ENCODE measurements at places on chromosomes 1 and 21.
A peak's percentile ranks its signal among the peaks of the same experiment; 100 is the strongest.

DNA sequence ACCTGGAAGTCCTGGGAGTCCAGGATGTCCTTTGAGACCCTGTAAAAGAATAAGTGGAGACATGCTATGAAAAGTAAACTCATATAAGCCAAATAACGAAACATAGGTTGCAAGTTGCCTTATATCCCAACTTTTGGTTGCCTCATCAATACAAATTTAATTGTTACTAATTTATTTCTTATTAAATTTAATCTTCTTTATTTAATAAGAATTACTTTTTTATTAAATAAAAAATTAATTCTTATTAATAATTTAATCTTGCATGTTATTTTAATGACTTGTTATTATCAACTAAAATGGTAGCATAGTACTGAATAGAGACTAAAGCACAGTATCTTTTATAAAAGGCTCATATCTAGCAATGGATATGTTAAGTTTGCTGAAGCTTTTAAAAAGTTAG is 92.9 kb downstream of the COL24A1 start:
- no peak for DNase-seq

- peak; percentile 73 for DNase-seq
Observed at GRCh38 chr1:205003358-205004131, 39.5 kb upstream of the CNTN2 start.

DNA sequence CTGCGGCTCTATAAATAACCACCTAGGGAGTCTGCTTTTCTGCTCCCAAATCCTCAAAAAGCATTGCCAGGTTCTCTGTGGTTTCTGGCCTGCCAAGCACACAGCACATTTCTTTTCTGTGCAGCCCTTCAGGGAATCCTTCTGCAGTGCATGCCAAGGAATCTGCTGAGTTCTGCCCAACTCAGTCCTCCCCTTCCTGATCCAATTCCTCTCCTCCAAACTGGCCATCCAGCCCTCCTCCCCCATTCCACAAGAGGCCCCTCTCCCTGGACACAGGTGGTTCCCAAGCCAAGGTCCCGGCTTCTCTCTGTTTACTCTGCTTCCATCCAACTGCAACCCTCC is 61.8 kb downstream of the HIVEP3 start:
- no peak for DNase-seq

GRCh38 chr1:12386130-12386529 is 156.3 kb downstream of the VPS13D start:
- DNase-seq: no peak

DNA sequence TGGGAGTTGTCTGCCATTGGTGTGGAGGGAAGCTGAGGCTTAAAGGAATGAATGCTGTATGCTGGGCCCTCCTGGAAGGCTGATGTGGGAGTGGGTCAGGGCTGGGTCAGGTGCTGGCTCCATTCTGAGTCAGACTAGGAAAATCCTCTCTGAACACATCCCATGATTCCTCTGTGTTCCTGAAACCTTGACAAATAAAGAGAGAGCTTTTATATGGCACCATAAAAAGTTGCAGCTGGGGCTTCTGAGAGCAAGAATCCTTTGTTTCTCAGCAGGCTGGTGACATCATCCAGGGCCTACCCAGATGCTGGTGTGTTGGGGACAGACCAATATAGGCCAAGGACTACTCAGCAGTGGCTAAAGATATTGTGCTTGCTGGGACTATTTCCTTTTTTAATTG is 27.8 kb upstream of the NFASC start:
- DNase-seq: peak; percentile 12

- DNase-seq: no peak
Observed at GRCh38 chr1:111690306-111690617, 48.9 kb downstream of the INKA2 start.

- DNase-seq: no peak
Observed at GRCh38 chr1:90973897-90974798, 47.7 kb downstream of the ZNF644 start.

DNA sequence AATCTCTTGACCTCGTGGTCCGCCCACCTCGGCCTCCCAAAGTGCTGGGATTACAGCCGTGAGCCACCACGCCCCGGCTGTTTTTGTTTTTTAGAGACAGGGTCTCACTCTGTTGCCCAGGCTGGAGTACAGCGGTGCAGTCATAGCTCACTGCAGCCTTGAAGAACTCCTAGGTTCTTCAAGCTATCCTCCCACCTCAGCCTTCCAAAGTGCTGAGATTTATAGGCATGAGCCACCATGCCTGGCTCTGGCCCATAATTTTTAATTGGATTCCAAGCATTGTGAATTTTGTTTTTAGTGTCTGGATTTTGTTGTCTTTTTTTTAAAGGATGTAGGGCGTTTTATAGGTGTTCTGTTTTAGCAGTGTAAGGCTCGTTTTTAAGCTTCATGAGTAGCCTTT is 28.6 kb upstream of the TXLNA start:
- no peak for DNase-seq

DNA sequence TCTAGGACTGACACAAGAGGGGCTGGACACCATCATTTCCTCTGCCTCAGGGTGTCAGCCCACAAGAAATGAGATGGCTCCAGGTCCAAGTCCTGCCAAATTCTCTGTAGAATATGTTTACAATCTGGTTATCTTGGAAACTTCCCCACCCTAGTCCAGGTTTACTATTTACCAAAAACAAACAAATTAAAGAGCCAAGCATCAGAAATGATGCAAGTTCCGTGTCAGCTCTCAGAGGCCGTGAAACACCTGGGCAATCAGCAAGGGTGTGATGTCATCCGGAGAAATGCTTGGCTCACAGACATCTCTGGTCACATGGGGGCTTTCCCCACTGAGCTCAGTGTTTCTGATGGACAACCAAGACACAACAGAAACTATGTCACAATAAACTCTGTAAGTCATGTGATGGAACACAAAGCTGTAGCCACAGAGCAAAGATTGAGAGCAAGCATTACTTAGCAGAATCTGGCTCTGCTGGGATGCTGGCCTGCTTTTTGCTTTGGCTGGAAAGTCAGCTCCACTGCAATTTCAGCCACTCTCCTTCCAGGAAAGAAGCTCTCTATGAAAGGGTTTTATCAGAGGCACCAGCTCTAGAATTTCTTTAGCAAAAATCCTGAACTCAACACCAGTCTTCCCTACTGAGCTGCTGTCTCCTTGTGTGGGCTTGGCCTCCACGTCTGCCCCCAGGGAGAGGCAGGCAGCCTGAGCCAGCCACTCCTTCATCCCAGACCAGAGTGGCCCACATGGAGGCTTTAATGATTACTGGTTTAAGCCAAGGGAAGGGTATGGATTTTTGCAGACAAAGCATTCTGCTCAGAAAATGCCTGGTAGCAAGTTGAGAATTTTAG is 55.9 kb downstream of the NENF start:
- DNase-seq: no peak

DNA sequence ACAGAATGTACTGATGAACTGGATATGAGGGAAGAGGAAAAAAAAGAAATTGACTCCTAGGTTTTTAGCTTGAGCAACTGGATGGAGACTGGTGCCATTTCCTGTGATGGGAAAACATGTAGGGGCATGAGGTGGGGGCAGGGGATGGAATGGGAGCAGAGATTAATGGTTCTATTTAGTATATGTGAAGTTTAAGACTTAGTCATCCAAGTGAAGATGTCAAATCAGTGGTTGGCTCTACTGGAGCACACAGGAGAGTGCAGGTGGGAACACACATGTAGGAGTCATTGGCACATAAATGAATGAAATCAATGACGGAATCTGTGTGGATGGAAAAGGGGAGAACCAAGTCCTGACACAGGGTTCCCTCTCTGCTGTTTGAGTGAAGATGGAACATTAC is 224.4 kb upstream of the COA6 start:
- no peak for DNase-seq

DNA sequence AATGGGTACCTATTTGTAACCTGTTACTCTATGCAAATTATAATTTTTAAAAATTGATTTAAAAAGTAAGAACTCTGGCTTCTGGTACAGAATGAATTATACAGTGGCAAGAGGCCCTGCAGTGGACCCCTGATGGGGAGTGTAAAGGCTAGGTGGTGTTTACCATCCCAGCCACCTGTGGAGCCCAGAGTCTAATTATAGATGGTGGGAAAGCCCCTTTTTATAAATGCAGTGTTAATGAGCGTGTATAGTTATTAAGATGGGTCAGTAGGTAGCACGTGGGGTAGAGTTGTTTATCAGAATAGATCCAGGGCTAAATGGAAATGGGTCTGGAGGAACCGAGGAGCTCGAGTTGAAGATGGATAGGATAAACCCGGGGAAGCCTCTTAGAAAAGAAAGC is 13.9 kb upstream of the PRELP start:
- no peak for DNase-seq

DNA sequence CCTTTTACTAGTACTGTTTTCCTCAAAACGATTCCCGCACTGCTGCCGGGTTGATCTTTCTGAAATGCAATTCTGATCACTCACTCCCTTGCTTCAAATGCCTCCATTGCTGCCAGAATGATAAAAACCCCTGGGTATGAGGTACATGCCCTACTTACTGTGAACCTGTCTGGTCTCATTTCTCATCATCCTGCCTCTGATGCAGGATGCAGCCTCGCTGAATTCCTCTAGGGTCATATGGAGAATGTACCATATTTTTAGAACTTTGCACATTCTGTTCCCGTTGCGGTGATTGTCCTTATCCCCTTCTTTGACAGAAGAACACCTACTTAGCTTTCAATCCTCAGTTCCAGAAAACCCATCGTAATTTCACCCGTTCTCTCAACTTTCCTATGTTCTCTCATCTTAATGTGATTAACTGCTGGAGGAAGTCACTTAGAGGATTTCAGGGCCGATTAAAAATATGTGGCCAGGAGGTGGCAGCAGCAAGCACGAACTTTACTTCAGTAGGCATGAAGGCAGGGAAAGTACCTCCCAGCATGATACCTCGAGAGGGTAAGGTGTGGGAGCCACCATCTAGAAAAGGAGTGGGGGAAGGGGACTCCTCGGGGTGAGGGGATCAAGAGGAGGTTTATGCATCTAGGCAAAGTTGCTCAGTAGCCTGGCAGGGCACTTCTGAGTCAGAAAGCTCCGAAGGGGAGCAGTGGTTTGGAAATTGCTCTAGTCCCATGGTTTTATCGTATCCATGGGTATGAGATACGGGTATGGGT is 361.5 kb upstream of the ZP4 start:
- peak; percentile 58 for DNase-seq

- DNase-seq: no peak
Observed at GRCh38 chr1:18965206-18966173, 9.0 kb upstream of the IFFO2 start.

DNA sequence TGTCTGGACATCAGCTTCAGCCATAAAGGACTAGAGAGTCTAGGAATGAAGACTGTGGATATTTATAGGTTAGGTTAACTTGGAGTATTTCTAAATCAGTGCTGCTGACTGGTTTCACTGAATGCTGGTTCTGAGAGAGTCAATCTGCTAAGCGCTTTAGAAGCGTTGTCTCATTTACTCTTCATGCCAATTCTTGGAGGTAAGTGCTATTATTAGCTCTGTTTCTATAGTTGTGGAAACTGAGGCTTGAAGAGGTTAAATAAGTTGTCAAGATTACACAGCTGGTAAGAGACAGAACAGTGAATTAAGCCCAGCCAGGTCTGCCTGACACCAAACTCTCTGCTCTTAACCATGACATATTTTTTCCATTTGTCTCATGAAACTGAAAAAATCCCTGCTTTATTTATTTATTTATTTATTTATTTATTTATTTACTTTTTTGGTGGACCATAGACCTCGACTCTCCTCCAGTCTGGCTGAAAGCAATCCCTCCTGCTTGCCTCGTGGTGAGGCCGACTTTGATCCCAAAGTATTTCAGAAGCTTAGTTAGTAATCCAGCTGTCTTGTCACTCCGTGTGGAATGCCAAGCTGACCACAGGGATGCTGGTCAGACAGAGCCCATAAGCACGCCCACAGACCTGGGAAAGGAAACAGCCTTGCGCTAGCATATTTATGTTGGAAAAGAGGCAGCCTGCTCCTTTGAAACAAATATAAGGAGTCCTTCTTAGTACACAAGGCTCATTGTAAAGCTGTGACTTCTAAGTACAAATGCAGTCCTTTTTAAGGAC is 16.9 kb downstream of the NTMT2 start:
- DNase-seq: no peak

- DNase-seq: no peak
Observed at GRCh38 chr1:56125316-56125715, 454.0 kb downstream of the PLPP3 start.

GRCh38 chr1:156961709-156962108 is 41.3 kb downstream of the LRRC71 start:
- peak; percentile 26 for DNase-seq

- DNase-seq: peak; percentile 9
Observed at GRCh38 chr21:28516991-28517592, 475.6 kb downstream of the LTN1 start.

DNA sequence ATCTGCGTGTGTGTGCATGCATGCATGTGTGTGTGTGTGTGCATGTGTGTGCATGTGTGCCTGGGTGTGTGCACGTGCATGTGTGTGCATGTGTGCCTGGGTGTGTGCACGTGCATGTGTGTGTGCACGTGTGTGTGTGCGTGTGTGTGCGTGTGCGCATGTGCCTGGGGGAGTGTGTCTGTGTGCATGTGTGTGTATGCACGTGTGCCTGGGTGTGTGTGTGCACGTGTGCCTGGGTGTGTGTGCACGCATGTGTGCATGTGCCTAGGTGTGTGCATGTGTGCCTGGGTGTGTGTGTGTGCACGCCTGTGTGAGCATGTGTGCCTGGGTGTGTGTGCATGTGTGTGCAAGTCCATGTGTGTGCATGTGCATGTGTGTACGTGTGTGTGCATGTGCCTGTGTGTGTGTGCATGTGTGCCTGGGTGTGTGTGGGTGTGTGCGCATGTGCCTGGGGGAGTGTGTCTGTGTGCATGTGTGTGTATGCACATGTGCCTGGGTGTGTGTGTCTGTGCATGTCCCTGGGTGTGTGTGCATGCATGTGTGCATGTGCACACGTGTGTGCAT is 29.3 kb upstream of the COL6A2 start:
- DNase-seq: no peak

- no peak for DNase-seq
Observed at GRCh38 chr1:75612976-75613375, 2.1 kb upstream of the SLC44A5 start.
